HuH-7 (cell line): ENCODE measurements at places on chromosomes 12 and 14.

GRCh38 chr14:21768116-21768874, 94.7 kb upstream of the OR4E1 start:
- DNase-seq = peak; percentile 48

DNA sequence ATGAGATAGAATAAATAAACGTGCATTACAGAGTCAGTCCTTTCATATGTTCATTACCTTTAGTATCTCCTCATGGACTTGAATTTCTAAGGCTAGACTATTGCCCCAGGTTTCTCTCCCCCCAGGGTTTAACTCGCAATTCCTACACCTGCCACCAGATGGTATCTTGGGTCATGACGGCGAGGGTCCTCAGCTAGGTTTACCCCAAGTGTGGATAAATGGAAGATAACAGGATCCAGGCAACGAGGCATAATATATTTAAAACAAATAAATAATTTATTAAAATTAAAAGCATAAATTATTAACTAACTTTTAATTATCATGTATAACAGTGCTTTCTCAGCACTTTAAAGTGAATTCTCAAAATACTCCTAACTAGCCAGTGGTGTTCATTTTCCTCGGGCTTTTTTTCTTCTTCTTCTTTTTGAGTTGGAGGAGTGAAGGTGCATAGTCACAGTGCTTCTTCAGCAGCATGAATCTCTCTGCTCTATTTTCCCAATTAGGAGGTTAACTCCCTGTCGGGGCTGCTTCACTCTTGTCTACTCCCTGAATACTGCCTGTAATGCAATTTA, 243.5 kb upstream of the CAND1 start:
- DNase-seq = peak; percentile 62

- DNase-seq = no peak
Observed at GRCh38 chr14:55398679-55399078, 13.0 kb downstream of the ATG14 start.

DNA sequence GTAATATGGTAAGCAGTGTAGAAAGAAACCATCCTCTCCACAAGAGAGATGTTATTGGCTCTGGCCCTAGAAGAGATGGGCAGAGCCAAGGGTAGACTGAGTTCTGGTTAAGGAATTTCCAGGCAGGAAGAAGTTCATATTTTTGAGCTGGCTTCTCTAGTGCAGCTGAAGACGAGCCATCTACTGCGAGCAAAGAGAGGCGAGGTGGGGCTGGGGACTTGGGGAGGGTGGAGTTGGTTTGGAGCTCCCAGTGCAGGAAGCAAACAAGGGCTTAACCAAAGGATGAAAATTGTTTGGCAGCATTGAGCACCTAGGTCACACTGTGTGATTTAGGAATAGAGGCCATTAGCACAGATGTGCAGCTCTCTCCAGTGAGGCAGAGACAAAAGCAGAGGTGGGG, 239.6 kb downstream of the ZFP36L1 start:
- no peak for DNase-seq

DNA sequence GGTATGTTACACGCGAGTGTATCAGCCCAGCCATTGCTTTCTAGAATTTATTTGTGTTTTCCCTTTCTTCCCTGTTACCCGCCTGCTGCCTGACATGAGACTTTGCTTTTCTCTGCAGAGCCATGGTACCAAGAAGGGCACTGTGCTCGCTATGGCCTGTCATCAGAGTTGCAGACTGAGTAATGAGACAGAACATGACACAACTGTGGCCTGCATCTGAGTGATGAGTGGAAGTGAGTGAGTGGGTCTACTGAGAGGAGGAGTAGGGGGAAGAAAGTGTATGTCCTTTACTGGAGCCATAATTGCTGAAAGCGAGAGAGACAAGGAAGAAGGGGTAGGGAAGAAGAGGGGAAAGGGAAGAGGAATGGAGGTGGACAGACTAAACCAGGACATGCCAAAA, 2.9 kb downstream of the RILPL1 start:
- no peak for DNase-seq

DNA sequence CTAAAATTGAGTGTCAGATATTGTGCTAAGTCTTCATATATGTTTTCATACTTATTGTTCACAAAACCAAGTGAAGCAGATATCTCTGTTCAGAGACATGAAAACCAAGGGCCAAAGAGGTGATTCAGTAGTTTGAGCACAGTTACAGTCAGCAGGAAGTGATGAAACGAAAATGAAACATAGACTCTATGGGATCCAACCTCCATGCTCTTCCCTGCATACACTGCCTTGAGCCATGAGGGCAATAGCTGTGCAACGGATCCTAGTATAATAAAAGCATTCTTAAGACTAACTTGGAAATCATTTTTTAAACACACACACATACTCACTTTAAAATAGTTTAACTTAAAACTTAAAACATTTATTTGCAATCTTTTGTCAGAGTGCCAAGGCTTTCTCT, 27.9 kb downstream of the ESR2 start:
- DNase-seq = no peak

DNA sequence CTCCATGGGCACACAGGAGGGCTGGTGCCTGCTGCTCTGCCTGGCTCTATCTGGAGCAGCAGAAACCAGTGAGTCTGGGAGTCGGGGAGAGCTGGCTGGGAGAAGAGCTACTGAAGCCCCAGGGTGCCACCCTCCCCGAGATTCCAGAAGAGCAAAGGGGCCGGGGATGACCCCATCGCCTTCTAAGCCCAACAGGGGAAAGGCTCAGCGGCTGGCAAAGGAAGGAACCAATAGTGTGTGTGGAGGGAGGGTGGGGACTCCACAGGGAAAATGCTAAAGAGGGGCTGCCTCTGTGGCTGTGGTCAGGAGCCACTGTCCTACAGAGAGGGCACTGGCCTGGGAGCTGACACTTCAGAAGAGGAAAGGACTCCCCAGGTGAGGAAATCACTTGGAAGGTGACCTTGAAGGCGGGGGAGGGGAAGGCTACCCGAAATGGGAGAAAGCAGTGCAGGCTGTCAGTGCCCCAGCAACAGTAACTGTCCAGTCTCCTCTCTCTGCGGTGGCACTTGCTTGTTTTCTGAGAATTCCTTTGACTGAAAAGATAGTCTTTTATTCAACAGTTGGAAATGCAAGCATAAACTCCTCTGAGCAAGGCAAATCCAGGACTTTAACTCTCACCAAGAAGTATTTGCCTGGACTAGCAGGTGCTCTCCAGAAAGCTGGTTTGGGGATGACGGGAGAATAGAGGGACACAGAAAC, 552 bp downstream of the TAPBPL start:
- no peak for DNase-seq

DNA sequence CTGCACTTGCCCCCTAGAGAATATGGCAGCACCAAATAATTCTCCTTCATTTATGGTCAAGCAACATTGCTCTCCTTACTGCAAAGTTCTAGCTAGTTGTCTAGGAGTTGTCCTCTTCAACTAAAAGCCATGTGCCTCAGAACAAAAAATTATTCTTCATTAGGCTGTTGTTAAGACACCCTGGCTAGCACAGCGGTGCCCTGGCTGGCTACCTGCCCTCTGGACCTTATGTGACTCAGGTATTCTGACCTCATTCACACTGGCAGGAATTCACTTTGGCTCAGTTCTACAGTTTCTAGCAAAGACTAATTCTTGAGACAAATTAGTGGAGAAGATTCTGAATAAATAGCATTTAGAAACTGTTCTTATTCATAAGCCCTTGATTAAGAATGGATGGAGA, 224.4 kb upstream of the KRR1 start:
- no peak for DNase-seq

GRCh38 chr12:101839324-101840283, 8.8 kb upstream of the GNPTAB start:
- DNase-seq = no peak

DNA sequence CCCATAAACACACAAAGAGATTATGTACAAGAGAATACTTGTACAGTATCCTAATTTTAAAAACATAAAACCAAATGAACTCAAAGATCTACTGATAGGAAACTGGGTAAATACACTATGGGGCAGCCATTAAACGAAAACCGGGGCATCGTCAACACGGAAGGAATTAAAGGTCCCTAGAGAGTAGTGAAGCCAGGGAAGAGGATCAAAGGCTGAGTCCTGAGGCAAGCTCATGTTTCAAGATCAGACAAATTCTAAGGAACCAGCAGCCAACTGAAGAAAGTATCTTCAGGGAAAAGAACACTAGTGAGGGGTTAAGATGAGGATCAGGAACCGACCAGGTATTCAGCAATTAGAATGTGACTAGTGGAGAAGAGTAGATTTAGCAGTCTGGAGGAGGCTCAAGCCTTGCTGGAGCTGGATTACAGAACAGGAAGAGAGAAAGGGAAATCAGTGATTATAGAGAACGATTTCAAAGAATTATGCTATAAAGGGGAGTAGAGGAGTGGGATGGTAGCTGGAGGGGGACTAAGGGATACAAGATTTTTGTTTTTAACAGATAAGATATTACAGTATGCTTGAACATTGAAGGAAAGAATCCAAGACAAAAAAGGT, 23.7 kb downstream of the SEL1L start:
- DNase-seq = no peak

DNA sequence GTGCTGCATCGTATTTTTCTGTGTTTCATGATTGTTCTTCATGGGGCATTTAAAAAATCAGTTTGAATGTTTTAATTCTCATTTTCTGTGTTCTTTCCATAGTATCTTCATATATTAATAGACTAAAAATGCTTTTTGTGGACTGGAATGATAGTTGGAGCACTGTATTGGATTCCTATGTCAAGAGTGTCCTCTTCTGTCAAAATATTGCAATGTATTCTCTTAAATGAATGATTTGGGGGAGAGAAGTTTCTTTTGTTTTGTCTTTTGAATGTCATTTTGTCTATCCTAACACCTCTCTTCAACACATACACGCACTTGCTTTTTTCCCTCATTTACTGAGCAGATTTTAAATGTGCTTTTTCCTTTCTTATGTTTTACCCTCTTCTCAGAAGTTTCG, 4.7 kb upstream of the EIF2S3B start:
- DNase-seq = peak; percentile 5

- no peak for DNase-seq
Observed at GRCh38 chr12:74791365-74791764, 253.7 kb downstream of the ATXN7L3B start.

- peak; percentile 97 for DNase-seq
Observed at GRCh38 chr14:104687601-104688504, 1.6 kb upstream of the INF2 start.

- no peak for DNase-seq
Observed at GRCh38 chr12:1188016-1188415, 197.0 kb downstream of the ERC1 start.

DNA sequence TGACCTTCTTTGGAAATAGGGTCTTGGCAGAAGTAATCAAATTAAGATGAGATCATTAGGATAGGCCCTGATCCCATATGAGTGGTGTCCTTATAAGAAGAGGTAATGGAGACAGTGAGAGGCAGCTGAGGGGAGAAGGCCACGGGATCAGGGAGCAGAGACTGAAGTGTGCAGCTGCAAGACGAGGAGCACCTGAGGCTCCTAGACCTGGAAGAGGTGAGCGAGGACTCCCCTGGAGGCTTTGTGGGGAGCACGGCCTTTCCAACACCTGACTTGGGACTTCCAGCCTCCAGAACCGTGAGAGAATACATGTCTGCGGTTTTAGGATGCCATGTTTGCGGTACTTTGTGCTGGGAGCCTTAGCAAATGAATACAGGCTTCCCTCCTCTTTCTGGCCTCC, 37.5 kb downstream of the LRTM2 start:
- DNase-seq = no peak

- no peak for DNase-seq
Observed at GRCh38 chr12:76249501-76249900, 98.7 kb downstream of the BBS10 start.

DNA sequence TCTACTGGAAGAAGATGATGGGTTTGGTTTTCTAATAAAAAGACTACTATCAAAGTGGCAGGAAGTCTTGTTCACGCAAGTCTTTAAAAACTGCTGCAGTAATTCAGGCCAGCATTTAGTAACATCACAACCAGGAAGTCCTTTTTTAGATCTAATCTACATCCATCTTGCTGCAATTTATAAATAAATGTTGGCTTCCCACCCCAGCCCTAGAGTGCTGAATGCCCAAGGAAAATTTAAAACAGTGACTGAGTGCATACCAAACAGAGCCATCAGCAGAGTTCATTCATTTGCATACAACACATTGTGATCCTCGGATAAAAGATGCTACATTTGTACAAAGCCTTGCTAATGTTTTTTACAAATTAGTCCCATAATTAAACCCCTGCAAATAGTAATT, 72.1 kb downstream of the PHLDA1 start:
- DNase-seq = no peak

- no peak for DNase-seq
Observed at GRCh38 chr12:32811686-32812392, 56.1 kb upstream of the YARS2 start.

DNA sequence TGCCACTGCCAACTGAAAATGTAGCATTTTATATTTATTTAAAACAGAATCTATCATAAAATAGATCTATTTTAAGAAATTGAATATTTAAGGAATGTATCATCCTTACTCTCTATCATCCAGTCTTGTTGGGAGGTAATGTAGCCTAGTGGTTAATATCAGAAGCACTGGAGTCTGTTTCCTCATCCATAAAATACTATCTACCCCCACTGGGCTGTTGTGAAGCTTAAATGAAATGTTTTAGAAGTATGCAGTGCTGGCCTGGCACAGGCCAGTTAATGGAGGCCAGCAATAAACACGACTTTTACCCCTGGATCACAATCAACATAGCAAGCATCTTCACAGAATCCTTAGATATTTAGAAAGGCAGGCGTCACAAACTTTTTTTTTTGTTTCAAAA, 188.0 kb downstream of the CAND1 start:
- DNase-seq = no peak

DNA sequence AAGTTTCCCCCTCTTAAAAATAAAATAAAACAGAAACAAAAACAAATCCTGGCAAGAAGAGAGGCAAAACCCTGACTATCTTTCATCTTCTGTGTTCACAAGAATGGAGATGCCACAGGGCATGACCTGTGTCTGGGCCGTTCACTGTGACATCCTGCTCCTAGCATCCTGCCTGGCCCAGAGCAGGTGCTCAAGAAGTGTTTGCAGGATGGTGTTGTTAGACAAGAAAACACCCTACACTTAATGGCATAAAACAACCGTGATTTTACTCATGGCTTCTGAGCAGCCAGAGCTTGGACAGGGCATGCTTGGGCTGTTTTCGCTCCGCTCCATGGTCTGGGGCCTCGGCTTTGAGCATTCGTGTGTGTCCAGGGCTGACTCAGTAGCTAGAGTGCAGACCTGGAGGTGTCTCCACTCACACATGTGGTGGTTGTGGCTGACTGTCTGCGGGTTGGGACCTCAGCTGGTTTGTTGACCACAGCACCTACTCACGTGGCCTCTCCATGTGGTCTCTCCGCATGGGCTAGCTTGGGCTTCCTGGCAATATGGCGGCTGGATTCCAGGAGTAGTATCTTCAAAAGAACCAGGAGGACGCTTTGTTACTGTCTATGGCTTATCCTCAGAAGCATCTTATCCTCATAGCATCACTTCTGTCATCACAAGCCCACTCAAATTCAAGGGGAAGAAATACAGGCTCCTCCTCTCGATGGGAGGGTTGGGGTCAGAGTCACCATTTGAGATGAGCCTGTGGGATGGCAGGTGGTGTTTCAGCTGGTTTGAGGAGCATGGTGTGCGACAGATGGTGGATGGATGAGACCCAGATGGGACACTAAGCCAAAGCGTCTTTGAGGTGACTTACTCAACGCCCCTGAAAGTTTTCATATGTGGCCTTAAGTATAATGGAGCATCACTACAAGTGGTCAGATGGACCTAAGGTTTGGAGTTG, 33.2 kb upstream of the FZD10 start:
- DNase-seq = no peak

GRCh38 chr14:22485649-22486048, 103.4 kb downstream of the DAD1 start:
- no peak for DNase-seq
